ACHN (cell line): ENCODE measurements at places on chromosomes 4 and X.

- DNase-seq: no peak
Measured at GRCh38 chr4:168716406-168717129, 219.7 kb downstream of the PALLD start.

DNA sequence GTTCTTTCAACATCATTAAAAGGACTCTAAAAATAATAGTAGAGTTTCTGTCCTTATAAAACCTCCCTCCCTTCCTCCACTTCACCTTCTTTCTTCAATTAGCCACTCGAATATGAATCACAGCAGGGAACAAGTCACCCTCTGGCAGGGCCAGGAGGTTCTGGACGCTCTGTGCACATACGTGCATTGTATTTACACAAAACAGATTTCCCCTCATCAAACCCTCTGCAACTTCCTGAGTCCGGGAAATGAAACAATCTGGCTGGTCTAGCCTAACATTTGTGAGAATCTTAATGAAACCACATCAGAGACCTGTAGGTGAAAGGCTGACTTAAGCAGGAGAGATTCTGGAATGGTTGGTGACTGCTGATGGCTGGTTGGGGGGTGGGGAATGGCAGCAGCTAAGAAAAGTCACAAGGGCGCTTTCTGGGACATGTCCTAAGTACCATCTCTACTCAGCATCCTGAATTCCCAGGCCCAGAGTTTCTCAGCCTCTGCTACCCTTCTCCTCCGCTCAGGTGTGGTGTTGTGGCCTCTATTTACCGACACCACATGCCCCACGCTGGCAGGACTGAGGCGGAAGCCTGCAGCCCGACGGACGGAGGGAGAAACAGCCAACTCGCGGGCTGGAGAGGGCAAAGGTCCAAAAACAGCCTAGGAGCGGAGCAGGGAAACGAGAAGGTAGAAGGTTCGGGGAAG is 1.0 kb downstream of the ZDHHC9 start:
- DNase-seq: peak; percentile 0

DNA sequence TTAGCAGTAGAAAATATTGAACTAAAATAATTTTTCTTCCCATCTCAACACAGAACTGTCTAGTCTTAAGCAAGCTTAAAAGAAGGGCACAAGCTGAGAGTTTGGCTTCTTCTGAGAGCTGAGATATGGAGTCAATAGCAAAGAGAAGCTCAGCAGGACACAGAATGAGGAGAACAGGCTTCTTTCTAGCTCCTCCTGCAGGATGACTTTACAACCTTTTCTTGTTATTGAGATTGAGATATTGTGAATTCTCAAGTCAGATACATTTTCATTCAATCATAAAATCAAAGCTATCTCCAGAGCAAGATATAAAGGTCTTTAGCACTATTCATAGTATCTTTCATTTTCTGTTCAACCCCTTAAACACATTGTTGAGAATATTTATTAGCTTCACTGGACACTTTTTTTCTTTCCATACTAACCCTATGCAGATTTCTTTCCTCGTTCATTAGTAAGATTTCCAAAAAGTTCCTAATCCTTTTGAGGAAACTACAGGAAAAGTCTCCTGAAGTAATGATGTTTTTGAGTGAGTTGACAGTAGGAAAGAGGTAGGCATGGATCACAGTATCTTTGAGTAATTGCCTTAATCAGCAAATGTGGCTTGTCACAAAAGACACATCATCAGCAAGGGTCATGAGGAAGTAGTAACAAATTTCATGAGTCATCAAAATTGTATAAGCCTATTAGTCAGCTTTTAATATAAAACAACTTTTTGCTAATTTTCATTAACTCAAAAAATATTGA is 17.8 kb upstream of the CXCL3 start:
- DNase-seq: peak; percentile 22

GRCh38 chr4:2059726-2060602 is 837 bp downstream of the NAT8L start:
- DNase-seq: peak; percentile 29

- no peak for DNase-seq
Measured at GRCh38 chrX:53354669-53355068, 67.8 kb downstream of the SMC1A start.

- no peak for DNase-seq
Measured at GRCh38 chrX:120774606-120775005, 101.1 kb downstream of the CT47B1 start.

DNA sequence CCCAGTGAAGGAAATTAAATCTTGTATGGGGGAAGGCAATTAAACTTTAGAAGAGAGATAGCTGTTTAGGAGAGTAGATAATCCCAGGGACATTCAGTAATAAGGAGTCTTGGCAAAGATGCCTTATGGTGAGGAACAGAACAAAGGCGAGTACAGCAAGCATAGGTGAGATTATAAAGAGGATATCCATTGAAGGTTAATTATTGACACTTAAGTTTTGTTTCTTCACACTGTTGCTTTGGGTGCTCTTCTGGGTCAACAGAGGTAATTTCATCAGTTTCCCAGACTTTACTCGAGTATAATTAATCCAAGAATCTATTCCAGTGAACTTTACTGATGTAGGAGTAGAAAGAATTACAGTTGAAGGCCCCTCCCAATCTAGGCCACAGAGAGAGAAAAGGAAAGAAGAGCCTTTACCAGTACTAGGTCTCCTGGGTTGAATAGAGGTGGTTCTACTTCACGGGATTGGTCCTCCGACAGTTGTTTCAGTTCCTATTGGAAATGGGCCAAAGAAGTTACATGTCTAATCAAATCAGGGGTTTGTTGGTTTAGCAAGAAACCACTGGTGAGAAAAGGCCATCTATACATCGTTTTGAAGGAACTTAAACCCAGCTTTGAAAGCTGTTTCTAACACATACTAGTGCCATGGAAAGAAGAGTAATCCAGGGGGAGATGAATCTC is 27.2 kb downstream of the EPGN start:
- DNase-seq: no peak

DNA sequence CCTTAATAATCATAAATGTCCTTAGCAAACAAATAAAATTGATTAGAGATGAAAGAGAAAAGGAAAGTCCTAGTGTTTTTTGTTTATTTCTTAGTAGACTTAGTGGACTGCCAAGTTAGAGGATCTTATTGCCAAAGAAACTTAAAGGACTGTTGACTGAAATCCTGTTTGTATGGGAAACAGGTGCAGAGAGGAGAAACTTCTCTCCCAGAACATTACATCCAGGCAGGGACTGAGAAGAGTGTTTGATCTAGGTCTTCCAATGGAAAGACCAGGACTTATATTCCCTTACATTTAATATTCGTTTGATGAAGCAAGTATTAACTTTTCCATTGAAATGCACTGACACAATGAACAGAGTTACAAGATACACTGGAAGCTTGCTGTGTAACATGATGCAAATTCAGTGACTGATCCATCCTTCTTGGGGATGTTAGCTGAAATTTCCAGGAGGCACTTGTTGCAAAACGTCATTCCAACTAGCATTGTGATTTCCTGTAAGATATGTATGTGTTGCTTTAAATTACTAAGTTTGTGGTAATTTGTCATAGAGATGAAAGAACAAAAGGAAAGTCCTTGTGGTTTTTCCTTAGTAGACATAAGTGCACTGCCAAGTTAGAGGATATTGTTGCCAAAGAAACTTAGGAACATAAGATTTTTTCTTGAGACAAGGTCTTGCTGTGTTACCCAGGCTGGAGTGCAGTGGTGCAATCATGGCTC is 505.6 kb downstream of the STIM2 start:
- DNase-seq: no peak

DNA sequence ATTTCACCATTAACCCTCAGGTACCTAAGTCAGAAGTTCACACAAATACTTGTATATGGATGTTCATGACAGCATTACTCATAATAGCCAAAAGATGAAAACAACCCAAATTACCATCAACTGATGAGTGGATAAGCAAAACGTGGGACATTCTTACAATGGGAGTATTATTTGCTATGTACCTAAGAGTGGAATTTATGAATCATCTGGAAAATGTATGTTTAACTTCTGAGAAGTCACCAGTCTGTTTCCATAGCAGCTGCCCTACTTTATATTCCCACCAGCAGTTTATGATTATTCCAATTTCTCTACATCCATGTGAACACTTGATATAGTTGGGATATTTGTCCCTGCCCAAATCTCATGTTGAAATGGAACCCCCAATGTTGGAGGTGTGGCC is 1478.9 kb downstream of the PCDH19 start:
- DNase-seq: no peak

DNA sequence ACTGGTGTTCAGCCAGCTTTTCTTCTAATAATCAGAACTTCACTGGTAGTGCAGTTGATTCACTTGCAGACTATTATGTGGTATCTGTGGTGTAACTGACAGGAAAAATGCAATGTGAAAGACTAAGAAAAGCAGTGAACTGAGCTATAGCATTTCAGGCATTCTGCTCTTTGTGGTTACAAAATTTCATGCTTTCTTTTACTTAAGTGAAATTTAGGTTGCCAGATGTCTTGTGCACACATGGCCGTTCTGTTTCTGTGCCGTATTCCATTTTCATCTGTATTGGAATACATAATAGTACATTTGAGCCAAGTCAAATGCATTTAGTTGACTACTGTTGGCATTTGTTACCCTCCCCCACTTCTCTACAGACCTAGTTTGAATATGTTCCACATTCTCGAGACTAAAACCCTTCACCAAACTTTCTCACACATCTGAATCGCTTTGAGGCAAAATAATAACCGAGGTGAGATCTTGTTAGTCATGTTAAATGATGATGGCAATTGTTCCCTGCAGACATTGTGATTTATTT is 8.2 kb downstream of the RTL3 start:
- peak; percentile 14 for DNase-seq

DNA sequence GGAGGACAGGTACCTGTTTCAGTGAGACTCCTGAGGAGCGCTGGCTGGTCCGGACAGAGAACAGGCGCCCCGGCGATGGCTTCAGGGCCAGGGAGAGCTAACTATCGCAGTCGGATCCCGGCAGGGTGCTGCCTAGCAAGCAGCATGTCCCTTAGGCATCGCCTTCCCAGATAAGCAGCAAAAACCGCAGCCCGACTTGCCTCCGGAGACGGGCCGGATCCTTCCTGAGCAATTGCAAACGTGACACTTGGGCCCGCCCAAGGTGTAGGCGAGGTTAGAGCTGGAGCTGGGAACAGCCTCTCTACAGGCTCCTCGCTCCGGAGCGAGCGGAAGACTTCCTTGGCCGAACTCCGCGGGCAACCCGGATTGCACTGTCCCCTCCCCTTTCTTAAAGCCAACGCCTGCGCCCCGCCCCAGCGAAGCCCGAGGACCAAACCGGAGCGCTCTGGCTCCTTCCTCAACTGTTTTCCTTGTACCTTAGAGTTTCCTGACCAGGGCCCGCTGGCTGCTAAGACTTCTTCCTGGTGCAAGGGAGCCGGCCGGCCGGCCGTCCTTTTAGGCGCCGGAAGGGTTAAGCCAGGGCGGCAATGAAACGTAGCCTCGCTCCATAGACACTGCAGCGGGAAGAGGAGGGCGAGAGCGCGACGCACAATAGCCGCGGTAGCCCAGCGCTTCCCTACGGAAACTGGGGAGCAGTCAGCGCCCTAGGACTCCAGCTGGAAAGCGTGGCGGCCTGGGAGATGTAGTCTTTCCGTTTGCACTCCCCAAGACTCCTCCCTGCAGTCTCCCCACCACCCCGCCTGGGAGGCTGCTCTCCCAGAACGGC is at the start of gene OPHN1:
OPHN1 (minus strand) TSS at position 341 of the 826 bp plus-strand sequence. CDS start 475 bp downstream, outside the sequence.
- peak; percentile 75 for DNase-seq

DNA sequence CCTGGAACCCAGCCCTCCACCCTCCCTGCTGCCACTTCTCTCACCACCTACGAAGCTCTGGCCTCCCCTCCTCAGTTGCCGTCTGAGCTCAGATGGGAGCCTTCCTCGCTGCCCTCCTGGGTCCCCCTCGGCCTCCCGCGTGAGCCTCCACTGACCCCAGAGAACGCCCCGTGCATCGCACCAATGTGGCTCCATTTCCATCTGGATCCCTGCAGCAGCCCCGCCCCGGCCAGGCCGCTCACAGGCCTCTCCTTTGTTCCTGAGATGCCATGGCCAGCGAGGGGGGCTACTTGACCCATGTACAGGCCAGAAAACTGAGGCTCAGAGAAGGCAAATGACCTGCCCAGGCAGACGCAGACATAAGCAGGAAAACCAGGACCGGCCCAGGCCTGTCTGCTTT is 242.4 kb upstream of the PSAPL1 start:
- no peak for DNase-seq

DNA sequence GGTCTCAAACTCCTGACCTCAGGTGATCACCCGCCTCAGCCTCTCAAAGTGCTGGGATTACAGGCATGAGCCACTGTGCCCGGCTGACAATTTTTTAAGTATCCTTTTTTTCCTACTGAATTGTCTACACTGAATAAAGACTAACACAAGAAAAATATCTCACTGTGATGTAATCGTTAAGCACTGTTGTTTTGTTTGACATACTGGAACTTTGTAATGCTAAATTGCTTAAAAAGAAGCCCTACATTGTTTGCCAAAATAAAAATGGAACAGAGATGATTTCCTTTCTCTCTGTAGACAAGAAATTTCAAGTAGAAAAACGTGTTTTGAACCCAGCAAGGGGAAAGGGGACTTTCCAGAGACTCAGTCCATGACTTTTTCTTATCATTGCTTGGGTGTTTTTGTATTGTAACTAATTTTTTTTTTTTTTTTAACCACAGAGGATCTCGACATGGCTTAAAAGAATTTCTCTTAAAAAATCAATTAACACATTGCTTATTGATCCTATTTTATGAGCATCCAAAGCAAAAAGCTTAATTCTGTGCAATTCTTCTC is 74.9 kb downstream of the TMEM156 start:
- DNase-seq: no peak

- no peak for DNase-seq
Measured at GRCh38 chr4:140049849-140050637, 103.9 kb downstream of the MAML3 start.

- DNase-seq: no peak
Measured at GRCh38 chr4:87073199-87074120, 138.6 kb downstream of the AFF1 start.

DNA sequence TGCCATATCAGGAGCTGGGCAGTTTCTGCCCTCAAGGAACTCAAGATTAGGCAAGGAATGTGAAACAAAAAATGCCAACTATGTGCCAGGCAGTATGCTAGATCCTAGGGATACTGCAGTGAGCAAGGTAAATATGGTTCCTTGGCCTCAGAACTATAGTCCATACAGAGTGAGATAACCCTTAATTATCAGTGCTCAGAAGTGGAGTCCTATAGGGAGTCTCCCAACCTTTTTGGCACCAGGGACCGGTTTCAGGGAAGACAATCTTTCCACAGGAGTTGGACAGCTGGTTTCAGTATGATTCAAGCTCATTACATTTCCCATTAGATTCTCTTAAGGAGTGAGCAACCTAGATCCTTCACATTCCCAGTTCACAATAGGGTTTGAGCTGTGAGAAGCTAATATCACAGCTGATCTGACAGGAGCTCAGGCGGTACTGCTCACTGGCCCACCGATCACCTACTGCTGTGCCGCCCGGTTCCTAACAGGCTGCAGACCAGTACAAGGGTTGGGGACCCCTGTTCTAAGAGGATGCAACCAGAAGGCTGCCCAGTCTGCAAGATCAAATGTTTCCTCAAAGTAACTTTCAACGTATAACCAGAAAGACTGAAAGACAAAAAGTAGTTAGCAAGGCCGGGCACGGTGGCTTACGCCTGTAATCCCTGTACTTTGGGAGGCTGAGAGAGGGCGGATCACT is 1.7 kb upstream of the SRP72 start:
- DNase-seq: peak; percentile 17

- DNase-seq: peak; percentile 40
Measured at GRCh38 chrX:149830192-149830873, 48.6 kb downstream of the MAGEA9 start.

GRCh38 chr4:121712001-121712651 is 15.3 kb upstream of the ANXA5 start:
- no peak for DNase-seq
